ENCODE measurements at places on chromosomes 1 and 21.

DNA sequence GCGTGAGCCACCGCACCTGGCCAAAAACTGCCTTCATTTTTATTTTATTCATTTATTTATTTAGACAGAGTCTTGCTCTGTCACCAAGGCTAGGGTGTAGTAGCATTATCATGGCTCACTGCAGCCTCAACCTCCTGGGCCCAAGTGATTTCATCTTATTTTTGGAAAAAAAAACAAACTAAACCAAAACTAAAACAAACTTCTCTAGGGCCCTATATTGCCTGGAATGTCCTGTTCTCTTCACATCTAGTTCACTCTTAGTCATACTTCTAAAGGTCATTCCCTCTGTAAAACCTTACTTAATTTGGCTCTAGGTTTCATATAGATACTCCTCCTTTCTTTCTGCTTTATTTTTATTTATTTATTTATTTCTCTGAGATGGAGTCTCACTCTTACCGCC is 15.6 kb downstream of the RPS27 start:
- DNase-seq: no peak

GRCh38 chr1:166933140-166933539 is 42.2 kb downstream of the ILDR2 start:
- no peak for DNase-seq

DNA sequence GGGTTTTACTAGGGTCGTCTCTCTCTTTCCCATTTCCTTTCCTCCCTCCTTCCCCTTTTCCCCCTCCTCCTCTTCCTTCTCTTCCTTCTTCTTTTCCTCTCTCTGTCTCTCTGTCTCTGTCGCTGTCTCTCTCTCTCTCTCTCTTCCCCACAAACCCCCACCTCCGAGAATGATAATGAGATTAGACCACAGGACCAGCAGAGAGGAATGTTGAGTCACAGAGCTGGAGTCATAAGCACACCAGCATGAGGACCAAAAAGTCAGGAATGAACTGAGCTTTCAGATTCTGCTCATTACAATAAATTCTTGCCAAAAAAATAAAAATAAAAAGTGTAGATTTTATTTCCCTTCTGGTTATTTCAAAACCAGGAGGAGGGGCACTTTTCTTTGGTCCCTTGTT is 377.4 kb downstream of the LTN1 start:
- no peak for DNase-seq

- DNase-seq: no peak
Observed at GRCh38 chr1:205505791-205506190, 1.3 kb downstream of the CDK18 start.

GRCh38 chr1:89064632-89065031 is 376 bp downstream of the GBP1 start:
- DNase-seq: no peak

DNA sequence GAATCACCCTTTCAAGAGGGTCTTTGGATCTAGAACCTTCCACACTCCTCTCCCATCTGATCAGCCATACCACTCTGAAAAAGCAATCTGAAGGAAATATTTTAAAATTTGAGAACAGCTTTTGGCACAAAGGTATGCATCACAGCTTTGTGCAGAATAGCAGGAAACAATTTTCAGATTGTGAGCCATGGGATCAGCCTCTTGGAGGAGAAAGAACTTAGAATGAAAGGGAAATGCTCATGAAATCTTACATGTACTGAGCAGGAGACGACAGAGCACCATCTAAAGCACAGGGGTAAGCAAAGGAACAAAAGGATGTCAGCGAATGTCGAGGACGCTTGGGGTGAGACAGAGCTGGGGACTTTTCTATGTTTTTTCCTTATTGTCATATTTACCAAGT is 54.4 kb downstream of the EDN2 start:
- no peak for DNase-seq

- no peak for DNase-seq
Observed at GRCh38 chr1:95951371-95952102, 717.5 kb downstream of the RWDD3 start.

GRCh38 chr1:31745096-31745945 is 18.8 kb downstream of the ADGRB2 start:
- DNase-seq: no peak

GRCh38 chr1:10692401-10693021 is 103.9 kb downstream of the CASZ1 start:
- DNase-seq: no peak

GRCh38 chr1:214208460-214208859 is 72.5 kb upstream of the SMYD2 start:
- no peak for DNase-seq

- no peak for DNase-seq
Observed at GRCh38 chr1:33903210-33903589, 39.3 kb downstream of the HMGB4 start.

- no peak for DNase-seq
Observed at GRCh38 chr1:68051475-68051874, 1.0 kb upstream of the DIRAS3 start.
